Right atrium auricular region (tissue), 2 donors: ENCODE measurements at places on chromosomes 1 and 21. TPM values are rescaled to one million over a fixed set of nuclear protein-coding genes. Genes with fewer than 3 reads are reported as not detected.

The TRIM62 gene
- 6.8 TPM for total RNA-seq

The HES3 gene
- total RNA-seq, result not detected

The ZYG11B gene
- 70.7 TPM for total RNA-seq

The SPRR1B gene
- not detected for total RNA-seq

The KRTAP11-1 gene
- not detected for total RNA-seq

The GNAT2 gene
- total RNA-seq, result 0.59 TPM

The ZNF670 gene
- 0.93 TPM for total RNA-seq

The FAAP20 gene
- 18.5 TPM for total RNA-seq

- DNase-seq, result no peak
Observed at GRCh38 chr21:39386899-39387298, 38.0 kb upstream of the HMGN1 start.

DNA sequence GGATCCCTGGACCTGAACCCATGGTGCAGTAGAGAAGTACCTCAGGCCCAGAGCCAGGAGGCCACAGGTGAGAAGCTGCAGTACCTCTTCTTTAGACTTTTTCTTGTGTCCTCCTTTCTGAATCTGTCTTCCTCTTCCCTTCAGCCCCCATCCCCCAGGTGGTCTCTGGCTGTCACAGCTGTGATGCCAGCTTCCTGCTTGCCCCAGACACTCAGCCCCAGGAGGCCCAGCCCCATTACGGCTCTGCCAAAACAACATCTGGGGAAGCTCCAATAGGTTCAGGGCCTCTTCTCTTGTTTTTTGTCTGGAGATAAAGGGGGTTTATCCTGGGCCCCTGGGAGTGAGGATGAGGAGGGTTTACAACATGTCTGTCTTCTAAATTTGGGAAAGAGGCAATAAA, 9.5 kb upstream of the BTG2 start:
- no peak for DNase-seq

DNA sequence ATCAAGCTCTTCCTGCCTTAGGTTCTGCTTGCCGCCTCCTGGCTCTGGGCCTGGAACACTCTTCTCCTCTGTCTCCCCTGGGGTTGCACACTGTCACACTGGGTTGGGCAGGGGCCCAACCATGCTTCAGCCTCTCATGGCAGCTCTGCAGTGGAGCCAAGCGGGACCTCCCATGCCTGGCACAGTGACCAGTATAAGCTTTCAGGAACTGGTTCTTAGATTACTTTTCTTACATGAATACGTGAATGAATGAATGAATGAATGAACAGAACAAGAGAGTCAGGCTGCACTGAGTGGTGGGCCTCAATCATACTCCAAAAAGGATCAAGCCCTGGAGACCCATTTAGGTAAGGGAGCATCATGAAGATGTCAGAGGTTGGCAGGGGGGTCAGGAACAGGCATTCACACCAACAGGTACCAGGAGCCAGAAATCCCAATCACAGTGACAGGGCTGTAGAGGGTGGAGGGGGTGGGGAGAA, 30.8 kb upstream of the TMEM125 start:
- peak; percentile 60 for DNase-seq

GRCh38 chr21:15895142-15896106, 165.6 kb downstream of the USP25 start:
- DNase-seq, result no peak

DNA sequence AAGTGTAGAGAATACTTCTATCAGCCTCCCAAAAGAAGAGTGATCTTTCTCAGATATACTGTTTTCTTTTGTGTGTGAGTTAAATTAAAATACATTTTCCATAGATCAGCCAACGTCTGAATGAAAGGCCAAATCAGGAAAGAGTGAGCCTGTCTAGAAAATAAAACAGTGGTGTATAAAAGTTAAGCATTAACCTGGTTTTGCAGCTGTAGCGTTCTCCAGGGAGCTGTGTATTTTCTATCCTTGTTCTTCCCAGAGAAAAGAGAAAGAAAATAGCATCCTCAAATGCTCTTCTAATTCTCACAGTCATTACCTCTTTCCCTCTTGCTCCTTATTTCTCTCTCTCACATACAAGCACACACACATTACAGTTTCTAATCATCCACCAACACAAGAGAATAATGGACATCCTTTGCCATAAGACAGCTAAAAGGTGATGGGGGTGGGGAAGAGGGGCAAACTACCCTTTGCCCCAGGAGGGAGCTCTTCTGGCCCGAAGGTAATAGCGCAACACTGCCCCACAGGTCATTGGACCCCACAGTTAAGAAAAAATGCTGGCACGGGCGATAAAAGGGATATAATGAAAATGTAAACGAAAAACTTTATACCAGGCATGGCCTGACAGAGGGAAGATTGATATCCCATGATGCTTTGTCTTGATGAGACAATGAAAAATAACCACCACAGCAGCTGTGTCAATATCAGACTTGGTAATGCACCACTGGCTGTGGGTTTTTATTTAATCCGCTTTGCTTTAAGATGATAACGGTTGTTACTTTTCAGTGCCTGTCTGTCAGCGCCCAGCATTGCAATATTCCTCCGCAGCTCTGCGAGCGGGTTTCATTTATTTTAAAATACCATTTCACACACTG, 150.3 kb downstream of the NUF2 start:
- no peak for DNase-seq

DNA sequence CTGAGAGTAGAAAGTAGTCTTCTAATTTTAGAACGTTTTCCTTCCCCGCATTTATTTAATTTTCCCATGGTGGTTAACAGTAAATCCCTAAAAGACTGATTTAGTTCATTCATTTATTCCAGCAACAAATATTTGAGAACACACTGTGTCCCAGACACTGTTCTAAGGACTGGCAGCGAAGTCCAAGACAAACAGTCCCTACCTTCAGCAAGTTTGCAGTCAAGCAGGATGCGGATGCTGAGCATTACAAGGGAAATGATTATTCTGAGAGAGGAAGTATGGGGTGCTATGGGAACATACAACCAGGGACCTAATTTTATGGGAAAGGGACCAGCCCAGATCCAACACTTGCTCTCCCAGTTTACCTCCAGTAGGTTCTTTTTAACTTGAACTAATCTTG, 1.2 kb upstream of the C1orf74 start:
- DNase-seq, result no peak

DNA sequence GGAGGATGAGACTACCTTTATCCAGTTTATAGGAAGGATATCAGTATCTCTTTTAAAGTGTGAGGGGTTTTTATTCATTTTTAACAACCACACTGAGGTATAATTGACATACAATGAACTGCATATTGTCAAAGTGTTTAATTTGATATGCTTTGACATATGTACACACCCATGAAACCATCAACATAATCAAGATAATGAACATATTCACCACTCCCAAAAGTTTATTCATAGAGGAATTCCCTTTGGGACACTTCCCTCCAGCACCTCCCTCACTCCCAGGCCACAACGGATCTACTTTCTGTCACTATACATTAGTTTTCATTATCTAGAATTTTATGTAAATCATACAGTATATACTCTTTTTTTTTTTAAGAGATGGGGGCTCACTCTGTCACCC, 63.4 kb upstream of the MCOLN3 start:
- no peak for DNase-seq

GRCh38 chr1:234681065-234681464, 71.1 kb upstream of the IRF2BP2 start:
- DNase-seq, result no peak

DNA sequence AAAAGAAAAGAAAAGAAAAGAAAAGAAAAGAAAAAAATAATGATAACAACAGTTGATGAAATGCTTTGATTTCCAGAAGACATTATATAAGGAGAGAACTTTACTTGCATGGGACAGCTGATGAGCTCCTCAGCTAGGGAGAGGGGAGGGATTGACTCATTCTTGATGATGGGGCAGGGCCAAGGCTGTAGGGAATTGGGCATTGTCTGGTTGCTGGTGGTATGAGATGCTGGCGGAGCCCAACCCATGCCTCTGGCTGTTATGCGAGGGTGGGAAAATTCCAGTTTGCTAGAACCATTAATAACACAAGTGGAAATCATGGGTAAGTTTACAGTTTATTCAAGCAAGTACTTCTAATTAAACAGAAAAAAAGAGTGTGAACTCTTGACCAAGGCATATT, 36.0 kb upstream of the KIF26B start:
- DNase-seq, result no peak

- peak; percentile 69 for DNase-seq
Observed at GRCh38 chr1:40951943-40952743, 27.4 kb upstream of the CTPS1 start.

GRCh38 chr1:54359393-54360162, 46.6 kb downstream of the SSBP3 start:
- DNase-seq, result no peak

DNA sequence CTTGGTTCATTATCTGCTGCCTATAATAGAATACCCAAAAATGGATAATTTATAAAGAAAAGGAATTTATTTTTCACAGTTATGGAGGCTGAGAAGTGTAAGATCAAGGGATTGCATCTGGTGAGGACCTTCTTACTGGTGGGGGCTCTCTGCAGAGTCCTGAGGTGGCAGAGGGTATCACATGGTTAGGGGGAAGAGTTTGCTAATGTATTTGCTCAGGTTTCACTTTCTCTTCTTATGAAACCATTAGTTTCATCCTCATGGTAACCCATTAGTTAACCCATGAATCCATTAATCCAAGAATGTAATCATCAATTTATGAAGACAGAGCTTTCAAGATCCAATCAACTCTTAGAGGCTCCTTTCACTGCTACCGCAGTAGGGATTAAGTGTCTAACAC, 120.6 kb downstream of the DNM3 start:
- DNase-seq, result no peak

DNA sequence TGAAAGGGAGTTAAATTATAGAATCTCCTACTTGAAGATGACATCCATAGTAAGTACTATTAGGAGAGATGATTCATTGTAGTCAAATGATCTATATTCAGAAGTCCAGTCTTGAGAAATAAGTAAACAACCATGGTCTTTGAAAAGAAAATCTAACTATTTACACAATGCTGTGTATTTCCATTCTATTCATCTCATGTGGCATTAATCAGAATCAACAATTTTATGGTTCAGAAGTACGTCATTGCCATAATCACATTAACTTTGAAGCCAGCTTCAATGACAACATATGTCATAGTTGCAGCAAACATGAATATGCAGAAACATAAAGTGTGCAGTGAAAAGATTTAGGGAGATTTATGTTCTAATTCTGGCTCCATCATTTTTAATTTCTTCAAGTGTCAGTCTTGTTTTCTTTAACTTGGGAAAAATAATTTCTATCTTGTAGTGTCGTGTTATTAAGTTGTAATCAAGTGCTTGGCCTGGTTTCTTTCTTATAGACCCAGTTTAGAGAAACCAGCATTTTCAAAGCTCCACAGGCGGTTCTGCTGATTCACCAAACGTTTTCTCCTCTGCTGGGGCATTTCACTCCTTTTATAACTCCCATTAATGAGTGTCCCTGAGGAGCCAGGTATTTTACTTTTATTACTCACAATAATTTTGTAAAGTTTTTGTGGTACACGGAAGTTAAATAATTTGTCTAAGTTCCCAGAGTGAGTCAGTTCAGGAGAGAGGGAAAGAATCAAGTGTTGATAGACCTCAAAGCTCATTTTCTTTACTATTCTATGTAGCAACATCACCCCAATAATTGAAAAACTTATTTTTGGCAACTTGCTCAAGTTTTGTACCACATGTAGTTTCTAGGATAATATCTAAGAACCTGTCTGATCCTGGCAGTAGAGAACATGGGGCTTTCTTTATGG, 35.9 kb upstream of the PTGS2 start:
- DNase-seq, result no peak

GRCh38 chr1:14136152-14136763, 436.3 kb downstream of the PRDM2 start:
- no peak for DNase-seq
